ENCODE measurements at places on chromosomes 4 and X.

- DNase-seq = no peak
These were observed 17.1 kb upstream of the PAGE2B start for GRCh38 chrX:55057675-55058249.

DNA sequence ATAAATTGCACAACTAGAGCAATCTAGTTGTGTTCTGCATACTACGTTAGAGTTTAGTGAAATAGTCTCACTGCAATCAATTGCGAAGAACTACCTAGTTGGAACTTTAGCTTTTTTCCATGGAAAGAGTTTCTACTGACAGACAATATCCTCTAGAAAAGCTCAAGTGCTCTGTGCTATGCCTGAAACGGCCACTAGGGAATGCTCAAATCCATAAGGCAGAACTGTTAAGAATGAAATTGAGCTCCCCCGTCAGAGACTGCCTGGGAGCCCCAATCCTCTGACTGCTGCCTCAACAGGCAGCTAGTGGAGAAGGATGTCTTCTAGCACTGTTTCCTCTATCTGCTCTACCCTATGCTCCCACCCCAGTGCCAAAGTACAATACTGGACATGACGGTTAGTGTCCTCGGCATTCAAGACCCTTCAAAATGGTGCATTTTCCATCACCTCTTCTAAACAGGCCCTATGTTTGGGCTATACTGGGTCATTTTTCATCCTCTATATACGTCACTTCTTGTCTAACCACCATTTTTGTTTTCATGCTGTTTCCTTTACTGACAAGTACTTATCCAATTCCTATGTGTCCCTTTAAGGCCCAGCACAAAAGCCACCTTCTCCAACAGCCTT lies 35.3 kb downstream of the FRMD7 start:
- no peak for DNase-seq

DNA sequence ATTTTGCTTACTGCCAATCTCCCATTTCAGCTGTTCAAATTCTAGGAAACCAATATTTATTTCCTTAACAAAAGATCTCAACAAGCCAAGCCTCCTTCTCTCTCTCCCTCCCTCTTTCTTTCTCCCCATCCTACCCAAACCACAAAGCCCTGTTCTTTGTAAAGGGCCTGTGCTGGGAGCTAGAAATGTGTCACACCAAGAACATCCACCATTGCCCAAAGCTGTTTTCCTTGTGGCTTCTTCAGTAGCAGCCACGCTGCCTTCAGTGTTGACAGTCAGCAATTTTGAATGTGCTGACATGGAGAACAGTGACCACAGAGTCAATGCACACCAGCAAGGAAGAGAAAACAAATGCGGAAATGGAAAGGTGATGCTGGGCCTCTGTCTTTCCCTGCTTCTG lies 203.0 kb downstream of the MAML3 start:
- DNase-seq = no peak

- no peak for DNase-seq
These were observed 200.4 kb downstream of the ADGRL3 start for GRCh38 chr4:61400439-61401038.

GRCh38 chrX:68292471-68292870 lies 140.8 kb downstream of the OPHN1 start:
- no peak for DNase-seq

DNA sequence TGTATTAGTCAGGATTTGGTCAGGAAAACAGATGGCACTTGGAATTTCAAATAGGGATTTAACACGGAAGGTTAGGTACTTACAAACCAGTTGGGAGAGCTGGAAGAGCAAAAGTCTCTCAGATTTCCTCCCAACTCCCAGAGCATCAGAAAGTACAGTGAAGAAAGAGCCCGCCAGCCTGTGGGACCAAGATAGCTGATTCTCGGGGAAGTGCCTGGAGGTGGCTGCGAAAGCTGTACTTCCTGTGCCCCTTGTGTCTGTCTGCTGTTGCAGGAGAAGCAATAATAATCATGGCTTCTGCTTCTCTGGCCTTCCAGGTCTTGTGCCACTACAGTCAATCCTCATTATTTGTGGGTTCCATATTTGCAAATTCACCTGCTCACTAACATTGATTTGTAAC lies 221.0 kb upstream of the BCOR start:
- DNase-seq = no peak

DNA sequence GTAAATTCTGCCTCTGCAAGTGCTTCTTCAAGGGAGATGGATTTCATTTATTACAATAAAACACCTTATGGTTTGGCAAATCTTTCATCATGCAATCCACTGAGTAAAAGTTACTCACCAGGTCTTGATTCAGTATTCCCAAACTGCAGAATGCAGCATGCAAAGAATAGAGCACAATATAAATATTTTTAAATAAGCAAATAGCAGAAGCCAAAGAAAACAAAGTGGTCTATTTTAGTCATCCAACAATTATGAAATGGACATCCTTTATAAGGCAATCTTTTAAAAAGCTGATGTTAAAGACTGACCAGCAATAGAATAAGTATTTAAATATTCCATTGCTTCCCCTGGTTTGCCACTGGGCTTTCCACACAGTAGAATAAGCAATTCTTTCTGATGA lies 59.5 kb downstream of the SLC39A8 start:
- no peak for DNase-seq

DNA sequence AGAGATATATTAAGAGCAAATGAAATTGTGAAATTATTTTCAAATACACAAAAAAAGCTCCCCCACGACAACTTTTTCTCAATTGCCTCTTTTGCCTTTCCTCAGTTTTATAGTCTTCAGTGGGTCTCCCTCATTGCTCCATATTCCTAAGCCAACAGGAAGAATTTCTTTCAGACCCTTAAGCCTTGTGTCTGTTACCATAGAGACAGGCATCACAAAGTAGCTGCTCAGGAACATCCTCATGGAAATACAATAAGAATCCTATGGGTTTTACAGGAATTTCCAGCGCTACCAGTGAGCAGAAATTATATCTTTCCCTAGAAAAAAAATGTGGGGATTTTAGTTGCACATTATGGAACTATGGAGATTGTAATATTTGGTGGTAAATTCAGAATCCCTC lies 121.9 kb upstream of the DMD start:
- DNase-seq = no peak

DNA sequence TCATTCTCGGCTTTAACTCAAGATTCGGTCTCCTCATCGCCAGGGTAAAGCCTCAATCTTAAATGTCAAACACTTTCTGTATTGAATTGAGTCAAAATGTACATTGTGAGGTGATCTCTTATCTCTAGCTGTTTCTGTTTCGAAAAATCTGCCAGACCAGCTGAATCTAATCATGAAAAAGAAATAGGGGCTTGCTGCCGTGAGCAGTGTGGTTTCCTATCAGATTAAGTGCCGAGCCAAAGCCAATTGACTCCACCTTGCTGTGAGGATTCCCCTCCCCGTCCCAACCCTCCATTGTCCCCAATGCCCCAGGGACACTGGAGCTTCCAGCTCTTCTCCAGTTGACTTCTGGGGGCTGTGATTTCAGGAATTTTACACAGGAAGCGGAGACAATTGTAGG lies 12.5 kb upstream of the CRLF2 start:
- DNase-seq = no peak

GRCh38 chr4:81522711-81523110 lies 51.0 kb upstream of the RASGEF1B start:
- no peak for DNase-seq

DNA sequence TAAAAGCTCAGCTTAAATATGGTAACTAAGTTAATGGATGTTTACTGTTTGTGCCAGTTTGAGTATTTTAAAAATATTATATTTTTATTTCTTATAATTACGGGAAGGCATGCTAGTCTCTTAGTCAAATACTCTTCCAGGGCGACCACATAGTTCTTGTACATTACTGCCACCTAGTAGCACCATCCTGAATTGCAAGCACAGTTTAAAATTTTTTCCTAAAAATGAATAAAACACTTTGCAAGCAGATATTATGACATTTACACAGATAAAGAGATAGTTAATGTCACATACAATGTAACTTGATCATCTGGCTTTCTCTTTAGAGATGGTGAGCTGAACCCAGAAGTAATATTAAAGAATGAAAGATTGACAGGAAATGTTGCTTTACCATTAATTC lies 11.5 kb downstream of the NDP start:
- no peak for DNase-seq

DNA sequence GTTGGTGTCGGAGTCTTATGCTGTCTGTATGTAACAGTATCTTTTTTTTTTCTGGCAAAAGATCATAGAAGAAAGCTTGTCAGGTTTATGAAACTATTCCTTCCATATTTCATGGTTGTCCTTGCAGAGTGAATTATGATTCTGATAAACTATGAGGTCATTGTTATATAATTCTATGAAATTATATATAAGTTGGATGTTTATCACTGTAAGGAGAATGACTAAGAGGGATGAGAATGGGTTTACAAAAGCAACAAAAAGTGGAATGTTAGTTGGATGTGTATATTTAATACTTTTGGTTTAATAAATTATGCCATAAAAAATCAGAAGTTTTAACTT lies 43.1 kb downstream of the RAPGEF2 start:
- no peak for DNase-seq

DNA sequence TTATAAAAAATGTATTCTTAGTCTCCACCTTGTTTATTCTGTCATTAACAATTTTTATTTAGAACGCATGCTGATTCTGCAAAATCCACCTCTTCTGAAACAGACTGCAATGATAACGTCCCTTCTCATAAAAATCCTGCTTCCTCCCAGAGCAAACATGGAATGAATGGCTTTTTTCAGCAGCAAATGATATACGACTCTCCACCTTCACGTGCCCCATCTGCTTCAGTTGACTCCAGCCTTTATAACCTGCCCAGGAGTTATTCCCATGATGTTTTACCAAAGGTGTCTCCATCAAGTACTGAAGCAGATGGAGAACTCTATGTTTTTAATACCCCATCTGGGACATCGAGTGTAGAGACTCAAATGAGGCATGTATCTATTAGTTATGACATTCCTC lies 75.6 kb upstream of the SMARCA5 start:
- DNase-seq = no peak

GRCh38 chr4:182124359-182124758 lies 118.8 kb upstream of the TENM3 start:
- DNase-seq = no peak

- peak; percentile 81 for DNase-seq
These were observed 20.9 kb upstream of the MTM1 start for GRCh38 chrX:150547375-150548115.

DNA sequence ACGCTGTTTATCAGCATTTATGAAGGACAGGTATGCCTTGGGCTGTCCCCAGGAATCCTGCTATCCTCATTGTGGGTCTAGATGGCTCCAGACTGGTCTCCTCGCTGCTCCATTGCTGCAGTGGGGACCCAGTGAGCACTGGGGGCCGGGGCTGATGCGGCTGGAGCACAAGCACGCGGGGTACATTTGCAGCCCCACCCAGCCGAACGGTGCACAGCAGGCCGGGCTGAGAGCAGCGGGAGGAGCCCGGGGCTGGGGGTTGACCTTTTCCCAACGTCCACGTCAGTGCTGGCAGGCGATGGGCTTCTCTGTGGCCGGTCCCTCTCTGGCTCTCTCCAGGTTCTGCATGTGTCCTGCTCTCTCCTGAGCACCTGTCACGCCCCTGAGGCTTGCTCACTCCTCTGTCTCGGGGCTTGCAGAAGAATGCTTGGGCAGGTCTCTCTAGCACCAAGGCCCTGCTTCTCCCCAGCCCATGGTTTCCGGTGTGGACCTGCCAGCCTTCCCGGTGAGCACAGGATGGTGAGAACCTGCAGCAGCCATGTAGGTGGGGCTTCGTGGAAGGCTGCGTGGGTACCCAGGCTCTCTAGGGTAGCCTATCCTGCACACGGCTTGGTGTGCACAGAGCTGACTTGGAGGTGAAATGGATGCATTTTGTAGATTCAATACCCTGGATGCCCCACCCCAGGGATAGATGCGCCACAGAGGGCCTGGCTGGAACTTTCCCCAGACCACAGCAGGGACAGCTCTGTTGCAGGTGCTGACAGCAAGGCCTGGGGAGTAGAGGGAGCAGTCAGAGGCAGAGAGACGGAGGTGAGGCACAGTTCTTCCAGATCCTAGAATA lies 89.1 kb upstream of the ADRA2C start:
- DNase-seq = peak; percentile 10

GRCh38 chrX:82218361-82218760 lies 1016.5 kb downstream of the SH3BGRL start:
- no peak for DNase-seq

- DNase-seq = peak; percentile 38
These were observed 83.0 kb downstream of the HTRA3 start for GRCh38 chr4:8352368-8353157.

- no peak for DNase-seq
These were observed 47.2 kb downstream of the SEL1L3 start for GRCh38 chr4:25815586-25815985.

DNA sequence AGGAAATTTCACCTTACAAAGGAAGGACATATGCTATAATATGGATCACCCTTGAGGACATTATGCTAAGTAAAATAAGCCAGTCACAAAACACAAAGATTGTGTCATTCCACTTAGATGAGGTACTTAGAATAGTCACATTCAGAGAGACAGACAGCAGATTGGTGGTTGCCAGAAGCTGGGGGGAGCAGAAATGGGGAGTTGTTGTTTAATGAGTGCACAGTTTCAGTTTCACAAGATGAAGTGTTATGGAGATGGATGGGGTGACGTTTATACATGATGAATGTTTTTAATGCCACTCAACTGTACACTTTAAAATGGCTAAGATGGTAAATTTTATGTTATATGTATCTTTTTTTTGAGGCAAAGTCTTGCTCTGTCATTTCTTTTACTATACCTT lies 14.8 kb upstream of the SPON2 start:
- peak; percentile 31 for DNase-seq

GRCh38 chr4:165137205-165137604 lies 24.5 kb upstream of the TMEM192 start:
- DNase-seq = no peak

DNA sequence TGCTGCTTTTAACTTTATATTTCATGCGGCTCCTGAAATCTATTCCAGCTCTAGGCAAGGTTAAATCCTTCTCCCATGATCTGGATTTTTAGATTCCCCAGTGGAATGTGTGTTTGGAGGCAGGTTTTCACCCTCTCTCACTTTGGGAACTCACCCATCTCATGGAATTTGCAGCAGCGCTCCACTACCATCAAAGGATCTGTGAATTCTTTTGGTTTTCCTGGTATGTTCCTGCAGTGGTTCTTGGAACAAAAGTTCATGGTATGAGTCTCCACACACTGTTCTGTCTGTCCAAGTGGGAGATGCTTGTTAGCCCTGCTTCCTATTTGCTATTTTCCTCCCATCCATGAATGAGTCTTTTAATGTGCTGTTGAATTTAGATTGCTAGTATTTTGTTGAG lies 14.0 kb downstream of the APOOL start:
- DNase-seq = no peak

GRCh38 chrX:8913655-8914409 lies 112.6 kb upstream of the FAM9A start:
- peak; percentile 48 for DNase-seq

DNA sequence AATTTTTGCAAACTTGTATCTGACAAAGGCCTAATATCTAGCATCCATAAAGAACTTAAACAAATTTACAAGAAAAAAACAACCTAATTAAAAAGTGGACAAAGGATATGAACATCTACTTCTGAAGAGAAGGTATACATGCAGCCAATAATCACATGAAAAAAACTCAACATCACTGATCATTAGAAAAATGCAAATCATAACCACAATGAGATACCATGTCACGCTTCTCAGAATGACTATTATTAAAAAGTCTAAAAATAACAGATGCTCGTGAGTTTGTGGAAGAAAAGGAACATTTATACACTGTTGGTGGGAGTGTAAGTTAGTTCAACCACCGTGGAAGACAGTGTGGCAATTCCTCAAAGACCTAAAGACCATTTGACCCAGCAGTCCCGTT lies 24.0 kb downstream of the CEP44 start:
- no peak for DNase-seq

GRCh38 chrX:67648361-67648760 lies 104.5 kb downstream of the AR start:
- peak; percentile 31 for DNase-seq

- no peak for DNase-seq
These were observed 206.5 kb upstream of the STS start for GRCh38 chrX:6941041-6941440.
